ENCODE measurements at places on chromosomes 2 and 18. TPM values are rescaled to one million over a fixed set of nuclear protein-coding genes. Genes with fewer than 3 reads are reported as not detected.

The ZSWIM2 gene
- total RNA-seq = not detected

The MAP4K4 gene
- total RNA-seq = 269 TPM

The KCNG2 gene
- total RNA-seq = not detected

The COL3A1 gene
- total RNA-seq = 1.3 TPM

The SERPINB11 gene
- total RNA-seq = not detected

The KCNF1 gene
- total RNA-seq = 0.42 TPM

The SERPINB3 gene
- total RNA-seq = not detected

- no peak overlapping the region for H3K27ac ChIP-seq
- H3K27me3 ChIP-seq = no peaks in the 10 kb centered on the region
- no peaks in the 10 kb centered on the region for H3K36me3 ChIP-seq
- no peaks in the 10 kb centered on the region for H3K4me1 ChIP-seq
Measured at GRCh38 chr2:119481501-119482455, 42.5 kb downstream of the SCTR start.

- no peak overlapping the region for H3K27ac ChIP-seq
- no peak for DNase-seq
- H3K4me3 ChIP-seq = no peak overlapping the region
Measured at GRCh38 chr2:220948579-220948978, 623.5 kb downstream of the EPHA4 start.

DNA sequence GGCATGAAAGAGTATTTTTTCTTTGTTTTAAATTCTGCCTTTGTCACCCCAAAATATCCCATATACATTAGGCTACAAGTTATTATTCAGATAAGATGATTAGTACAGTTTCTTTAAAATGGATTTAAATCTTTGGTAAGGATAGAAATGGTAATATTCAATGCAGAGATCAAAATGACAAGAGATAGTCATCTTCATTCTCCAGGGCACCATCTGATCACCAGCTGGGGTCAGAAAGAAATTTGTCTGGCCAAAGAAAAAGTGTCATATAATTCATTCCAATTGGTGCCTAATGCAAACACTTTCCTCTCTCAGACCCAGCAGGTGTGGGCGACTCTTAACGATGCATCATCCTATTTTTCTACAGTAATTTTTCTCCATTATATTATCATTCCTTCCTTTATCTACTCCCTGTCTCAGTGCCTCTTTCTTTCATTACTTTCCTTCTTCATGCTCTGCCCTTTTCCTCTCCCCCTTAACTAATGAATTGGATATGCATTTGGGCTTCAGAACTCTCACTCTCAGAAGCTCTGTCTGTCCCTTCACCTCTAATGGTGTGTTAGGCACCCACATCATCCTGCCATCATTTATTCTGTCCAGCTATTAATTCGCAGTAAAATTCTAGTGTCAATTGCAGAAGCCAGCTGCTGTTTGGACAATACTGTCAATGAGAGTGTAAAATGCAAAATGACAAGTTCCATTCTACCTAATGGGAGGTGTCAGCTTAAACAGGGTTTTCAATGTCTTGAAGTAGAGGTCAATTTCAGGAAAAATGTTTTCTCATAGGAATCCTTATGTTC lies 570.5 kb downstream of the TDRD15 start:
- no peak overlapping the region for H3K4me3 ChIP-seq
- H3K27me3 ChIP-seq = no peaks in the 10 kb centered on the region
- H3K27ac ChIP-seq = no peak overlapping the region
- no peaks in the 10 kb centered on the region for H3K4me1 ChIP-seq

GRCh38 chr2:210997373-210997772 lies 441.0 kb downstream of the CPS1 start:
- H3K27ac ChIP-seq = peak overlapping the region; percentile 53
- peak; percentile 86 for DNase-seq
- no peaks in the 10 kb centered on the region for H3K36me3 ChIP-seq
- H3K4me1 ChIP-seq = peaks cover 20% of the 10 kb centered on the region
- H3K27me3 ChIP-seq = no peaks in the 10 kb centered on the region

- H3K4me3 ChIP-seq = no peak overlapping the region
- H3K4me1 ChIP-seq = no peaks in the 10 kb centered on the region
- H3K36me3 ChIP-seq = no peaks in the 10 kb centered on the region
- H3K27me3 ChIP-seq = no peaks in the 10 kb centered on the region
- DNase-seq = no peak
- no peak overlapping the region for H3K27ac ChIP-seq
Measured at GRCh38 chr2:174511580-174512260, 24.9 kb upstream of the GPR155 start.

- no peak overlapping the region for H3K4me3 ChIP-seq
- H3K4me1 ChIP-seq = peaks cover 14% of the 10 kb centered on the region
- H3K27ac ChIP-seq = no peak overlapping the region
- no peaks in the 10 kb centered on the region for H3K27me3 ChIP-seq
- DNase-seq = peak; percentile 57
Measured at GRCh38 chr2:134245340-134245984, 8.4 kb upstream of the MGAT5 start.

GRCh38 chr2:111896024-111896423 lies 2.4 kb upstream of the MERTK start:
- no peak overlapping the region for H3K27ac ChIP-seq
- H3K36me3 ChIP-seq = no peaks in the 10 kb centered on the region
- H3K4me1 ChIP-seq = peaks cover 19% of the 10 kb centered on the region
- no peak for DNase-seq
- H3K4me3 ChIP-seq = no peak overlapping the region

DNA sequence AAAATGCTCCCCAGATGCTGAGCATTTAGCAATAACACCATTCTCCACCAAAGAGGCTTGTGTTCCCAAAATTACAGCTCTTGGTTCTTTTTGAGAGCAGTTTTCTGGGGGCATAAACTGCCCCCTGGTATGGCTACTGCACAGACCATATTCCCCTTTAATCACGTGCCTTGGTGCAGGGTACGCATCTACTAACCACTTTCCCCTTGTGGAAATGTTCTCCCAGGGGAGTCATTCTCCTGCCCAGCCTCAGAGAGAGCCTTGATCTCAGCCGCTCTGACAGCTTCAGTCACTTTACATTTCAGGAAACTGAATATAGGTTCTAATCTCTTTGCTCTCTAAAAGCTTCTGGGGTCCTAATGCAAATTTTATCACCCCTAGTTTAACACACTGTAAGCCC lies 44.7 kb upstream of the EML6 start:
- no peaks in the 10 kb centered on the region for H3K27me3 ChIP-seq
- H3K4me1 ChIP-seq = peaks cover 3% of the 10 kb centered on the region
- no peak for DNase-seq
- H3K36me3 ChIP-seq = no peaks in the 10 kb centered on the region
- H3K27ac ChIP-seq = no peak overlapping the region
- no peak overlapping the region for H3K4me3 ChIP-seq

DNA sequence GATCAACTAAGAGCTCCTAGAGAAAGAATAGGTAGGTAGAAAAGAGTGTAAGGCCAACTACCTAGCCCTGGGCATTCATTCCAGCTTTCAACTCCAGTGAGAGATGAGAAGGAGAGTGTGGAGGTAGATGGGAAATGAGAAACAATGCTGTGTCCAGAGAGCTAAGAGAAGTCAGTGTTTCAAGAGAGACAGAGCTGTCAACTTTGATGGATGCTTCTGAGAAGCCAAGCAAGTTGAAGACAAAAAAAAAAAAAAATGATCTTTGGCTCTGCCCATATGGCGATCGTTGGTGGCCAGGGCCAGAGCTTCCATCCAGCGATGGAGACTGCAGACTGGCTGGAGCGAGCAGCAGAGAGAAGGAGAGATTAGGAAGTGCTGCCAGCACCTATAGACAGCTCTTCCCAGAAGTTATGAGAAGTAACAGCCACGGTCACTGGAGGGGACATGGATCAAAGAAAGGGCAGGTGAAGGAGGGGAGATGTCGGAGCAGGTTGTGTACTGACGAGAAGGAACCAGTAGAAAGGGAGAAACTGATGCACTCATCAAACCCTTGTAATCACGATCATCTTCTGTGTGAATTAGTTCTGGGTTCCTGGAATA lies 112.4 kb upstream of the PPP1CB start:
- no peak for DNase-seq
- H3K4me3 ChIP-seq = no peak overlapping the region
- no peaks in the 10 kb centered on the region for H3K27me3 ChIP-seq
- H3K4me1 ChIP-seq = peaks cover 5% of the 10 kb centered on the region

GRCh38 chr2:207815254-207815653 lies 45.5 kb upstream of the FZD5 start:
- no peak for DNase-seq
- peaks cover 10% of the 10 kb centered on the region for H3K4me1 ChIP-seq
- H3K4me3 ChIP-seq = no peak overlapping the region
- no peaks in the 10 kb centered on the region for H3K36me3 ChIP-seq

DNA sequence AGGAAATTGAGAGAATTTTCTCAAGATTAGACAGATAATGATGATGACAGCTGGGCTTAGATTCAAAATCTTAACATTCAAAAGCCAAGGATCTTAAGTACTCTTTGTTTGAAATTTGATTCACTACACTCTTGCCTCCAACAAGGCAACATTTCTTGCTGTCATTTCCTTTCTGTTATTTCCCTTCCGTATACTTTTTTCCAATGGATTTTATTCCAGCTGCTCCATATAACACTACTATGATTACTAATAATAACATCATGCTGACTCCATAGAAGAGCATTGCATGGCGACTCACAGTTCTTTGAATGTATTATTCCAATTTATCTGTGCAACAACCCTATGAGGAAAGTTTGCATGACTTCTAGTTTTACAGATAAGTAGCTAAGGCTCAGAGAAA lies 33.9 kb upstream of the CCDC102B start:
- H3K36me3 ChIP-seq = no peaks in the 10 kb centered on the region
- H3K27ac ChIP-seq = no peak overlapping the region
- no peaks in the 10 kb centered on the region for H3K4me1 ChIP-seq
- H3K27me3 ChIP-seq = no peaks in the 10 kb centered on the region

DNA sequence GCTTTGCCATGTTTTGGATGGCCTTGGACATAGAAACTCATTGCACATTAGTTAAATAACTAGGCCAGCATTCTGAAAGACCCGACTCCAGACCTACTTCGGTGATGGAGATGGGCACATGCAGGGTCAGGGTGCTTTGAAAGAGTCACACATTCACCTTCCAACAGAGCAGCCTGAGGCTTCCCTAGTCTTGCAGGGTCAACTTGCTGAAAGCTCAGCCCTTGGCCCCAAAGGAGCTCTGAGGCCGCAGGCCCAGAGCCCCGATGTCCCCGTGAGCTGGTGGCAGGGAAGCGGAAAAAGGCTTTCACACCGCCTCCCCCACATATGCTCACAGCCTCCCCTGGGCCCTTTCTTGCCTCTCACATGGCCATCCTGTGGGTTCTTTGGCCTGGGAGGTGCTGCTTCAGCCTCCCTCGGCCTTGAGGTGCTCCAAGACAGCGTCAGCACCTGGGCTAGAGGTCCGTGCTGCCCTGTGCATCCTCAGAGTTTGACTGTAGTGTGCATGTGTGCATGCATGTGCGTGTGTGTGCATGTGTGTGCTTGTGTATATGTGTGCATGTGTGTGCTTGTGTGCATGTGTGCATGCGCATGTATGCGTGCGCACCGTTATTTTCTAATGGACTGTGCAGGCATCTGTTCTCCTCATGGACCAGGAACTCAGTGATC lies 21.6 kb downstream of the LDLRAD4 start:
- peaks cover 4% of the 10 kb centered on the region for H3K4me1 ChIP-seq
- no peak overlapping the region for H3K4me3 ChIP-seq
- no peak overlapping the region for H3K27ac ChIP-seq
- no peaks in the 10 kb centered on the region for H3K27me3 ChIP-seq
- H3K36me3 ChIP-seq = no peaks in the 10 kb centered on the region

DNA sequence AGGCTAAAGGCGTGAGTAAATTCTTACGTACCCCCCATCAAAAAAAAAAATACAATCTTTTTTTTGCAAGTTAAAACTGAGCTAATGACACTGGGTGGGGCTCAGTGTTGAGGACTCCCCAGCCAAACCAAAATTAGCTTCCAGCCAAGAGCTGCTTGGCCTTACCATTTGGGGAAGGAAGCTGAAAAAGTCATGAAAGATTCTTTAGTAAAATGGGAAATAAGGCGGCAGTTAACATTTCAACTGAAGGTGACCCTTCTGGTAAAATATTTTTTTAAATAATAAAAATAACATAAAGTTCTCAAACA lies 16.4 kb downstream of the SMAD7 start:
- peaks cover 62% of the 10 kb centered on the region for H3K4me1 ChIP-seq
- H3K27ac ChIP-seq = peak overlapping the region; percentile 67
- no peaks in the 10 kb centered on the region for H3K36me3 ChIP-seq
- H3K27me3 ChIP-seq = no peaks in the 10 kb centered on the region
- no peak for DNase-seq

DNA sequence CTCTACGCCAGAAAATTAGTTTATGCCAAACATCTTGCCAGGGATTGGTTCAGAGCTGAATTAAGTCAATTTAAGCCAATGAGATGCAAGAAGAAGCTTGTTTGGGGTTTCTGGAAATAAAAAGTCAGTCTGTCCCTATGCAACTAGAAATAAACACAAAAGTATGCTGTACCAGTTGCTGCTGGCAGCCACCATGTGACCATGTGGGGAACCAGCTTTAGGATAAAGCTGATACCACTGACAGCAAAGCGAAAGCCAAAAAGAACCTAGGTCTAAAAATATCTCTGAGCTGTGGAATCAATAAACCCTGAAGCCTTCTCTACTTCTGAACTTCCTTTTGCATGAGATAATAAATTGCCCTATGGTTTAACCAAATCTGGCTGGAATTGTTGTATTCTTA lies 181.8 kb upstream of the PARD3B start:
- no peaks in the 10 kb centered on the region for H3K27me3 ChIP-seq
- DNase-seq = no peak
- no peaks in the 10 kb centered on the region for H3K4me1 ChIP-seq

DNA sequence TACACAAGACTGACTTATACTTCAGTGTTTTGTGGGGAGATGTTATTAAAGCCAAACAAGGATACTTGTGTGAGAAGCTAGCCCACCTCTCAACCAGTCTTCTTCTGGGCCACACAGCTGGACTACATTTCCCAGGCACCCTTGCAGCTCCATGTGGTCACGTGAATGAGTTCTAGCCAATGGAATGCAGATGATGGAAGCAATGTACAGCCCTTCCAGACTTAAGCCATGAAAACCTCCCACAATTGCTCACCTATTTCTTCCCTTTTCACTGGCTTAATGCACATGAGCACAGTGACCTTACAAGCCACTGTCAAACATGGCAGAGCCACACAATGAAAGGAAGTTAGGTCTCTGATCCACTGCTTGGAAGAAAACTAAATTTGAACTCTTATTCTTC lies 20.4 kb upstream of the FEZ2 start:
- no peaks in the 10 kb centered on the region for H3K36me3 ChIP-seq
- no peaks in the 10 kb centered on the region for H3K4me1 ChIP-seq

- H3K27ac ChIP-seq = no peak overlapping the region
- no peaks in the 10 kb centered on the region for H3K4me1 ChIP-seq
- no peak overlapping the region for H3K4me3 ChIP-seq
- no peaks in the 10 kb centered on the region for H3K27me3 ChIP-seq
- no peak for DNase-seq
Measured at GRCh38 chr2:198028955-198029354, 224.6 kb downstream of the PLCL1 start.

GRCh38 chr18:61173554-61173953 lies 159.7 kb upstream of the CDH20 start:
- H3K4me1 ChIP-seq = no peaks in the 10 kb centered on the region
- H3K36me3 ChIP-seq = no peaks in the 10 kb centered on the region
- H3K27me3 ChIP-seq = no peaks in the 10 kb centered on the region
- no peak for DNase-seq

- H3K4me1 ChIP-seq = peaks cover 28% of the 10 kb centered on the region
- peak; percentile 86 for DNase-seq
- peak overlapping the region; percentile 94 for H3K27ac ChIP-seq
- H3K27me3 ChIP-seq = no peaks in the 10 kb centered on the region
- no peak overlapping the region for H3K4me3 ChIP-seq
Measured at GRCh38 chr2:61255580-61256437, 93.8 kb downstream of the C2orf74 start.

GRCh38 chr18:44716697-44717163 lies 36.0 kb downstream of the SETBP1 start:
- H3K4me3 ChIP-seq = no peak overlapping the region
- no peak overlapping the region for H3K27ac ChIP-seq
- no peak for DNase-seq
- H3K36me3 ChIP-seq = no peaks in the 10 kb centered on the region
- no peaks in the 10 kb centered on the region for H3K27me3 ChIP-seq
